ENCODE measurements at places on chromosomes 6 and 20. TPM values are rescaled to one million over a fixed set of nuclear protein-coding genes. Genes with fewer than 3 reads are reported as not detected.
A peak's percentile ranks its signal among the peaks of the same experiment; 100 is the strongest.

- H3K4me1 ChIP-seq = no peaks in the 10 kb centered on the region
- H3K36me3 ChIP-seq = no peaks in the 10 kb centered on the region
- H3K27me3 ChIP-seq = no peaks in the 10 kb centered on the region
- H3K27ac ChIP-seq = no peak overlapping the region
- DNase-seq = no peak
Observed at GRCh38 chr6:170505306-170505705, 47.8 kb downstream of the PSMB1 start.

DNA sequence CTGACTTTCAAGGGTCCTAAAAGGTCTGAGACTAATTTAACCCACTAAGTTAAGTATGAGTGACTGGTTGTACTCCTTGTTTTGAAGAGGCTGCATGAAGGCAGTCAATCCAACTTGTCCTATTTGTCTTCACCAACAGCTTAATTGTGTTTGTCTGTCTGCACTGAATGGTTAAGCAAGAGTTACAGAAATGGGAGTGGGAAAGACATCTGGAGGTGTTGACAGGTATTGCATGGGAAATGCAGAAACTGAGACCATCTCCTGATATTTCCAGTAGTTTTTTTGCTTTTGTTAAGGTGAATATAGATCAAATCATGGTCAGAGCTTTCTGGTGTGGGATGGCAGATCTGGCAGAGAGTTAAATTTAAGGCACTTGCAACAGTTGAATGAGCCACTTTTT, 6.5 kb downstream of the FUT9 start:
- no peaks in the 10 kb centered on the region for H3K4me1 ChIP-seq
- H3K4me3 ChIP-seq = no peak overlapping the region
- no peaks in the 10 kb centered on the region for H3K36me3 ChIP-seq
- no peak for DNase-seq

GRCh38 chr20:44689809-44690208, 25.4 kb upstream of the CCN5 start:
- no peaks in the 10 kb centered on the region for H3K36me3 ChIP-seq
- no peak overlapping the region for H3K4me3 ChIP-seq
- DNase-seq = no peak
- H3K4me1 ChIP-seq = peaks cover 53% of the 10 kb centered on the region
- no peaks in the 10 kb centered on the region for H3K27me3 ChIP-seq

DNA sequence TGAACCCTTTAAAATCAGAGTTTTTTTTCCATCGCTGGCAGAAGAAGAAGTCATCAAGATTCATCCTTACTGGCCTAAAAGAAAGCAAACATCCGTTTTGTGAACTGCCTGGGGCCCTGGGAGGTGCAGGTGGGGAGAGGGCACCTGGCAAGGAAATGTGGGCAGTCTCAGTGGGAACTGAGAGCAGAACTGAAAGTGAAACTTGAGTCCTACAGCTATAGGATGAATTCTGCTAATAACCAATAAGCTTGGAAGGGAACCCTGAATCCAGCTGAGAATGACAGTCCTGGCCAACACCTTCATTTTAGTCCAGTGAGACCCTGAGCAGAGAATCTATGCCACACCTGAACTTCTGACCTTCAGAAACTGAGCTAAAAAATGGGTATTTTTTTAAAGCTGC, 130.1 kb upstream of the ASCC3 start:
- H3K27ac ChIP-seq = no peak overlapping the region
- no peaks in the 10 kb centered on the region for H3K27me3 ChIP-seq
- H3K4me3 ChIP-seq = no peak overlapping the region
- no peaks in the 10 kb centered on the region for H3K4me1 ChIP-seq

DNA sequence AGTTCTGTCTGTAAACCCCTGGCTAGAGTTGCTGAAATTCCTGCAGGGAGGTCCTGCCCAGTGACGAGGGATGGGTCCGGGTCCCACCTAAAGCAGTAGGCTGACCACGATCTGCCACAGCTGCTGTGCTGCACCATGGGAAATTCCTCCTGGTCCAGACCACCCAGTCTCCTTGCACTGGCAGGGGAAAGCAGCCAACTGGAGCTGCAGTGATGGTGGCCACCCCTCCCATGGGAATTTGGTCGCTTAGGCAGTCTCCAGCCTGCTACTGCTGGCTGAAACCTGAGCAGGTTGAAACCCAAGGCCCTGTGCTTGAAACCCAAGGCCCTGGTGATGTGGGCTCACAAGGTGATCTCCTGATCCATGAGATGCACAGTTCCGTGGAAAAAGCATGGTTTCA, 23.9 kb upstream of the MOXD1 start:
- DNase-seq = no peak
- no peak overlapping the region for H3K27ac ChIP-seq
- no peaks in the 10 kb centered on the region for H3K36me3 ChIP-seq
- no peak overlapping the region for H3K4me3 ChIP-seq

- H3K27me3 ChIP-seq = peaks cover 69% of the 10 kb centered on the region
- no peak overlapping the region for H3K4me3 ChIP-seq
- peak overlapping the region; percentile 36 for H3K27ac ChIP-seq
- H3K36me3 ChIP-seq = no peaks in the 10 kb centered on the region
- peaks cover 29% of the 10 kb centered on the region for H3K4me1 ChIP-seq
Observed at GRCh38 chr6:150145830-150146229, 3.0 kb downstream of the PPP1R14C start.

HDGFL1 gene
- not detected for total RNA-seq

WFDC12 gene
- total RNA-seq = not detected

All from heart right ventricle (tissue), 16 donors.